CD4-positive, alpha-beta T cell (primary cell): ENCODE measurements at places on chromosomes 1 and 21. TPM values are rescaled to one million over a fixed set of nuclear protein-coding genes. Genes with fewer than 3 reads are reported as not detected.
A peak's percentile ranks its signal among the peaks of the same experiment; 100 is the strongest.

DNA sequence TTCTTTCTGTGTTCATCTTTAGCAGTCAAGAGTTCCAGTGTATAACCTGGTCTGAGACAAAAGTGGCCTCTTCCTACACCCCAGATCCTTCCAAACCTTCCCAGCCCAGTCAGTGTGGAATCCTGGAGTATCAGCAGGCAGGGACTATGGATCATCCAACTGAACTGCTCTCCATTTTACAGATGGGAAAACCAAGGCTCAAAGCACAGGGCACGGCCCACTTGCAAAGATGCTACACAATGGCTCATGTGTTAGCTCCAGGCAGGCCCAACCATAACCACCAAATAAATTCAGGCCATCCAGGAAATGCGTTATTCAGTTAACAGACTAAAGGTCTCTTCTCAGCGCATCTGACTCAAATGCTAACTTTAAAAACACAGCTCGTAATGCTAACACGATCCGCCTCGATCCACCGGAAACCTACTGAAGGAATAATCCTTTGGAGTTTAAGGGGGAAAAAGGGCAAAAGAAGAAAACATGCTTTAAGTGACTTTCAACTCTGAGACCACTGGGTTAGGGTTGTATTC, 7.1 kb downstream of the GLIS1 start:
- no peaks in the 10 kb centered on the region for H3K4me1 ChIP-seq
- H3K4me3 ChIP-seq = no peak overlapping the region
- H3K36me3 ChIP-seq = no peaks in the 10 kb centered on the region
- H3K27me3 ChIP-seq = peaks cover 7% of the 10 kb centered on the region
- DNase-seq = no peak

GRCh38 chr1:35807614-35808449, at the start of gene AGO4:
AGO4 (plus strand) TSS chr1:35808016; CDS start chr1:35808417, 401 bp downstream.
- no peaks in the 10 kb centered on the region for H3K27me3 ChIP-seq
- peak; percentile 15 for DNase-seq
- peak within 1 kb of the TSS; percentile 46 for H3K27ac ChIP-seq
- H3K4me1 ChIP-seq = peaks cover 52% of the 10 kb centered on the region

- H3K27ac ChIP-seq = no peak overlapping the region
- H3K27me3 ChIP-seq = peaks cover 13% of the 10 kb centered on the region
- H3K36me3 ChIP-seq = no peaks in the 10 kb centered on the region
- no peak overlapping the region for H3K4me3 ChIP-seq
- H3K4me1 ChIP-seq = peaks cover 31% of the 10 kb centered on the region
These were observed 165.7 kb upstream of the IRF2BP2 start for GRCh38 chr1:234775477-234776246.

- DNase-seq = no peak
- H3K4me3 ChIP-seq = peak overlapping the region; percentile 16
- no peak overlapping the region for H3K27ac ChIP-seq
- H3K27me3 ChIP-seq = peaks cover 12% of the 10 kb centered on the region
- H3K36me3 ChIP-seq = no peaks in the 10 kb centered on the region
- peaks cover 18% of the 10 kb centered on the region for H3K4me1 ChIP-seq
These were observed 707 bp upstream of the GPR153 start for GRCh38 chr1:6261615-6261995.

Gene RBBP4
- total RNA-seq = 117 TPM

Gene CKS1B
- total RNA-seq = 1.4 TPM

DNA sequence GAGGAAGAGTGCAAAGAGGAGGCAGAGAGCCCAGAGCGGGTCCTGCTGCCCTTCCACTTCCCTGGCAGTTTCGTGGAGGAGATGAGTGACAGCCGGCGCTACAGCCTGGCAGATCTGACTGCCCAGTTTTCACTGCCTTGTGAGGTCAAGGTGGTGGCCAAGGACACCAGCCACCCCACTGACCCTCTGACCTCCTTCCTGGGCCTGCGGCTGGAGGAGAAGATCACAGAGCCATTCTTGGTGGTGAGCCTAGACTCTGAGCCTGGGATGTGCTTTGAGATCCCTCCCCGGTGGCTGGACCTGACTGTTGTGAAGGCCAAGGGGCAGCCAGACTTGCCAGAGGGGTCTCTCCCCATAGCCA, 10.2 kb downstream of the THEMIS2 start:
- H3K4me1 ChIP-seq = peaks cover 78% of the 10 kb centered on the region
- H3K4me3 ChIP-seq = no peak overlapping the region

Gene FAAH
- 15.0 TPM for total RNA-seq

Gene C1orf226
- not detected for total RNA-seq

DNA sequence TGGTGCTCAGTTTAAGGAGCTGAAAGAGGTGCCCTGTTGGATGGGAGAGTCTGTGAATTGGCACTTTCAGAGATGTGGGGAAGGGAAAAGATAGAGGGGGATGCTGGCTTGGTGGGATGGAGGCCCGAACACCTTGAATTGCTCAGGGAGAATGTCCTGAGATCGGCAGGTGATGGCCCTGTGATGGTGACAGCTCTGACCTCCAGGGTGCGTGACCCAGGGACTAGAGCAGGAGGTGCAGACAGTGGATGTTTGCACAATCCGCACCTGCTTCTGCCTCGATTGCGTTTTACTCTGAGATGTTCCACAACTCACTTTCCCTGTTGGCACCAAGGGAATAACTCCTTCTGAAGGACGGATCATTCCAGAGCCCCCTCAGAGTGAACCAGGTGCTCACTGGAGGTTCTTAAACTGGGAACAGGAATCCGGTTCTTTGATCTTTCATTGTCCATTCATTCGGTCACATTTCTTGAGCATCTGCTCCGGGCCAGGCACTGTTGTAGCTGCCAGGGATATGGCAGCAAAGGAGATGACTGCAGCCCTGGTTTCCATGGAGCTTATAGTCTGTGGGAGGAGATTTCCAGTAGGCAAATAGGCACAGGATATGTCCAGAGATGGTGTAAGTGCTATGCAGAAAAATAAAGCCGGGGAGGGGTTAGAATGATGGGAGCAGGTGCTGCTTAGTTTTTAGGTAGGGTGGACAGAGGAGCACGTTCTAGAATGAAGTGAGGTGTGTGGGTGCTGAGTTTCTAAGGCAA, 226.6 kb upstream of the TMEM51 start:
- peaks cover 34% of the 10 kb centered on the region for H3K27me3 ChIP-seq
- no peak overlapping the region for H3K4me3 ChIP-seq

Gene PRKAA2
- total RNA-seq = not detected

Gene TTLL10
- 0.11 TPM for total RNA-seq

Gene LCE2A
- not detected for total RNA-seq

DNA sequence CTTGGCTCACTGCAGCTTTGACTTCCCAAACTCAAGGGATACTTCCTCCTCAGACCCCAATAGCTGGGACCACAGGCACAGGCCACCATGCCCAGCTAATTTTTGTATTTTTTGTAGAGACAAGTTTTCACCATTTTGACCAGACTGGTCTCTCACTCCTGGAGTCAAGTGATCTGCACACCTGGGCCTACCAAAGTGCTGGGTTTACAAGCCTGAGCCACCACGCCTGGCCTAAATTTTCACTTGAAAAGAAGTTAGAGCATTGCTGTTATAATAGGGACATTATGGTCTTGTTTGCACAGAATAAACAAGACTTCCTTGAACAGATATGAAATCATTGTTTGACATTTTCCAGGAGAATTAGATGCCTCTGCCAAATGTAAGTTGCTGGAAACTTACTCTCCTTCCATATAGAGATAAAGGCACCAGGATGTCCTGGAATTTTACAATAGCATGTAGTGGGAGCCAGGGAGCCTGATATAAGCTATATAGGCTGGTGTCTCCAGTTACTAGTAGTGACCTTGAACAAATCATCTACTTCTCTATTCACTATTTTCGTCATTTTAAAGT, 16.9 kb downstream of the SLC35A3 start:
- peaks cover 7% of the 10 kb centered on the region for H3K36me3 ChIP-seq
- DNase-seq = no peak
- H3K4me1 ChIP-seq = no peaks in the 10 kb centered on the region
- H3K27me3 ChIP-seq = no peaks in the 10 kb centered on the region
- H3K4me3 ChIP-seq = no peak overlapping the region
- H3K27ac ChIP-seq = no peak overlapping the region

DNA sequence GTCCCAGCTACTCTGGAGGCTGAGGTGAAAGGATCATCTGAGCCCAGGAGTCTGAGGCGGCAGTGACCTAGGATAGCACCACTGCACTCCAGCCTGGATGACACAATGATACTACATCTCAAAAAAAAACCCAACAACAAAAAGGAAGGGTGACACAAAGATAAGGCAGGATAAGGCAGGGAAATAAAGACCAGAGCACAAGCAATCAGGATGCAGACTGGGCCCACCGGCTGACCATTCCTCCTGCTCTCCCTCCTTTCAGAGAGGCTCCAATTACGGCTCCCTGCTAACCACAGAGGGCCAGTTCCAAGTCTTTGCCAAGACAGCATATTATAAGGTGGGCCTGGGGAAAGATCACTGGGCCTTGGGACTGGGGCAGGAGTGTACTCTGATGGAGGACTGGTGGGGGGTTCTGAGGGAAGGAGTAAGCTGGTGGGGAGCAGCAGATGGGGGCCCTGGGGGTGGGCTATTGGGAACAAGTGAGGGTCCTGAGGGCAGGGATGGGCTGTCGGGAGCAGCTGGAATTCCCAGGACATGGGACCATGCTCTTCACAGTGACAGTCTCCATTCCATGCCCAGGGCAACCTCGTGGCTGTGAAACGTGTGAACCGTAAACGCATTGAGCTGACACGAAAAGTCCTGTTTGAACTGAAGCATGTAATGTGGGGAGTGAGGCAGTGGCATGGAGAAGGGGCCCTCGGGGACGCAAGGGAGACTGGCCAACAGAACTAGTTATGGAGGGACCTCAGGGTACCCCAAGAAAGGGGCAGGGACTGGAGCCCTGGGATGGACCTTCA, 7.3 kb downstream of the NPR1 start:
- H3K27me3 ChIP-seq = peaks cover 14% of the 10 kb centered on the region
- no peaks in the 10 kb centered on the region for H3K4me1 ChIP-seq
- H3K4me3 ChIP-seq = no peak overlapping the region
- H3K27ac ChIP-seq = no peak overlapping the region
- no peak for DNase-seq

DNA sequence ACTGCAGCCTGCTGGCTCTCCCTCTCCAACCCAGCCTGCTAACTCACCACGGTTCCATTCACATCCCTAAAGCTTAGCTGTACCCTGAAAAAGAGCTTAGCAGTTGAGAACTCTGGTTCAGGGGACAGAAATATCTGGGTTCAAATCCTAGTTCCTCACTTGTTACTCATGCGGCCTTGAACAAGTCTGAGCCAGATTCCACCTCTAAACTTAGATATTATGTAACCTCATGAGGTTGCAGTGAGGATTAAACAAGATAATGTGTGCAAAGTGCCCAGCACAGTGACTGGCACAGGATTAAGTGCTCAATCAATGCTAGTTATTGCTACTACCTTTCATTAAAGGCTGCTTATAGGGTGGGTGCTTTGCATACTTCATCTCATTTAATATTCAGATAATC, 41.3 kb upstream of the DHCR24 start:
- no peaks in the 10 kb centered on the region for H3K27me3 ChIP-seq
- H3K36me3 ChIP-seq = no peaks in the 10 kb centered on the region
- no peak overlapping the region for H3K4me3 ChIP-seq
- H3K4me1 ChIP-seq = no peaks in the 10 kb centered on the region
- no peak overlapping the region for H3K27ac ChIP-seq
- no peak for DNase-seq

Gene L1TD1
- total RNA-seq = 0.06 TPM

Gene TMEM54
- not detected for total RNA-seq

DNA sequence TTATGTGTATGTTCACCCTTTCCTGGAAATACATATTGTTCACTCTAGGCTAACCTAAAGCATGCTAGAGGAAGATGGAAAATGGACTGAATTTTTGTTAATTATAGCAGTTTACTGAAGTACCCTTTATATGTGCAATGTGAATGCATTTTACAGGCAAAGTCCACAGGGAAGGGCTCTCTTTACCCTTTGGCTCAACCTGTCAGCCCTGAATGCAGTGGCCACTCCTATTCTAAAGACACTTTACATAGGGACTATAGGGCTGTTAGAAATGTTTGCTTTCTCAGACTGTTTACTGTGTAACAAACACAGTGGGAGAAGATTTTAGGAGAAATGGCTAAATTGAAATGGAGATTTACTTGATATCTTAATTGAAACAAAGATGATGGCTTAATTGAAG, 78.5 kb downstream of the BRINP2 start:
- no peaks in the 10 kb centered on the region for H3K27me3 ChIP-seq
- H3K27ac ChIP-seq = no peak overlapping the region
- no peak for DNase-seq
- no peaks in the 10 kb centered on the region for H3K36me3 ChIP-seq
- H3K4me3 ChIP-seq = no peak overlapping the region
- H3K4me1 ChIP-seq = no peaks in the 10 kb centered on the region

Gene HENMT1
- total RNA-seq = 8.2 TPM

DNA sequence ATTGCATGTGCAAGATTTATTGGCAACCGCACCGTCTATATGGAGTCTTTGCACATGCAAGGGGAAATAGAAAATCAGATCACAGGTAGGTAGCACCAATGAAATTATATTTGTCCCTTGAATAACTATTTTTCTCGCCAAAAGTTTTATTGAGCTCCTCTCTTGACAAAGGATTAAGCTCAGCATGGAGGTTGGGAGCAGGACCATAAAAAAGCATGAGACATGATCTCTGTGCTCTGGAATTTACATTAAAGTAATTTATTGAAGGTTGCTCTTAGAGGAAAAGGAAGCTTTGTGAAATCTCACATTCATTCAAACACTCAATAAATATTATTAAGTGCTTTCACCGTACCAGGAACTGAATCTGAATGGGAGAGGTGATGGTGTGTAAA, 66.0 kb upstream of the UBE2U start:
- no peak for DNase-seq
- H3K4me3 ChIP-seq = no peak overlapping the region
- no peaks in the 10 kb centered on the region for H3K27me3 ChIP-seq
